ENCODE measurements at places on chromosomes 5 and 9.

DNA sequence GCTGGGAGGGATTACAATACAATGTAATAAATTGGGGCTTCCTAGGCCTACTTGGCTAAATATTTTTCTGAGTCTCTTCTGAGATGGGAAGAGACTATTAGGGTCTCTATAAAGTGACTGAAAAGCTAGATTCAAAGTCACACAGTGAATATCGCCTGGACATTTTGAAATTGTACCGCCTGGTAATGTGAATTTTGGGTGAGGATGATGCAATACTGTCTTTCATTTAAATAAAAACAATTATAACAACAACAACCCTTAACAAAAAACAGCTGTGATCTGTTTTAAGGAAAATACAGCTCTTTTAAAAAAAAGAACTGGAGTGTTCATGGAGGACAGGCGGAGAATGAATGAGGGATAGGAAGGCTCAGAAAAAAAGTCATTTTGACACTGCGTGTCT, 615.0 kb downstream of the RAB3C start:
- no peak for DNase-seq

GRCh38 chr9:752201-752600, 89.3 kb upstream of the DMRT1 start:
- no peak for DNase-seq

GRCh38 chr5:104942735-104943134, 1380.1 kb upstream of the NUDT12 start:
- no peak for DNase-seq

DNA sequence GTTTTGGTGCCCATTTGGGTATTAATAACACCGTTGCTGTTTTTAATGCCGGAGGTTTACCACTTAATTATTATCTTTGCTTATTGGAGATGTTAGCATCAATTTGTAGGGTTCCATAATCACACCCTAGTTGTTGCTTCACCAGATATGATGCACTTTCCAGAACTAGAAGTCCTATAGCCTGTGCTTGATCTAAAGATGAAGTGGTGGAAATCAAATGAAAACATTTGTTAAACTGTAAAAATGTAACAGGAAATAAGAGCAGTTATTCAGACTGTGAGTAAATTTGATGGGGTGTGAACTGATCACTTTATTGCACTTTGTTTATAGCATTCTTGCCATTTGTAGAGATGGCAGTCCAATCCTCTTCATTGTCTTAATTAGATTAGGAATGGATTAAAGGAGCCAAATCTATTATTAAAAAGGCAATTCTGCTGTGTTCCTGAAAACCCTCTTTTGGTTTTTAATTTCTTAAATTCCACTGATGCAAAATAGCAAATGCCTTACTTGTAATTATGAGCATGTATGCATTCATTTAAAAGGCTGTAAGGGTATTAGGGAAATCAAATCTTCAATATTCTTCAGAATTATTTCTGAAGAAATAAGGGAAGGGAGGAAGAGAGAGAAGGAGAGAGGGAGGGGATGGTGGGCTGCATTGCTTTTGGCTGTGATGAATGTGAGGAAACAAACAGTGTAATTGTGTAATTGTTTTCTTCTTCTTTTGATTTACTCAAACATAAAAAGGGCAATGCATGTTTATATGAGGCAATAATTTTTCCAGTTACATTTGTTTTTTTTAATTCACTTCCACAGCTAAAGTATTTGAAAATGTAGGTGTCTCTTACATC, 675.2 kb upstream of the WWC1 start:
- DNase-seq = no peak

- no peak for DNase-seq
Observed at GRCh38 chr5:161545344-161546094, 1.0 kb downstream of the GABRB2 start.

GRCh38 chr5:115962565-115963402, 509 bp downstream of the LVRN start:
- no peak for DNase-seq

- DNase-seq = no peak
Observed at GRCh38 chr9:22229069-22229468, 217.6 kb upstream of the DMRTA1 start.

- DNase-seq = no peak
Observed at GRCh38 chr9:76921165-76921564, 15.3 kb upstream of the PRUNE2 start.

DNA sequence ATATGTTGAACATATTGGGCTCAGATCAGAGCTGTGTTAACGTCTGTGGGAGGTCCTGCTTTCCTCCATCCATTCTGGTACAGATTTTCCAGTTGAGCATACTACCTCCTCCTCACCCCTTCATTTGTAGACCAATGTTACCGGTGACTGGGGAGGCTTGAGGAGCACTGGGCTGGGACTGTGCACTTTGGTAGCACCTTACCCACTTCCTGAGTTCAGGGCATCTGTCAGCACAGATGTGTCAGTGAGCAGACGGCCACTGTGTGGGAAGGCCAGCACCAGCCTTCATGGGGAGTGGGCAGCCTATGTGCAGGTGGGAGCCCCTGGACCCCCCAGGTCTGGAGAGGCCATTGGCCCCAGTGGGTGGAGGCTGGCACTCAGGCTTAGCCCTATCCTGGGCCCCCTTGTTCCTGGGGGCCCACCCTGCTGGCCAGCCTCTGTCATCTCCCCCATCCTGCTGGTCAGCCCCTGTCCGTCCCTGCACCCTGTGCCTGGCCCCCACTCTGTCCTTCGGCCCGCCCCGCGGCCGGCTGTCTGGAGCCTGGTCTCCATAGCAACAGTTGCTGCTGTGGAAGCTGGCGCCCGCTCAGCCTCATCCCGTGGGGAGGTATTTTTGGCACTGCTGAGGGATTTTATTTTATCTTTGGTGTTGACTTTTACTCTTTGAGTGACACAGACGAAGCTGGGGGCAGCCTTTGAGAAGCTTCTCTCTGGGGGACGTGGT, 21.3 kb downstream of the WNK2 start:
- no peak for DNase-seq

DNA sequence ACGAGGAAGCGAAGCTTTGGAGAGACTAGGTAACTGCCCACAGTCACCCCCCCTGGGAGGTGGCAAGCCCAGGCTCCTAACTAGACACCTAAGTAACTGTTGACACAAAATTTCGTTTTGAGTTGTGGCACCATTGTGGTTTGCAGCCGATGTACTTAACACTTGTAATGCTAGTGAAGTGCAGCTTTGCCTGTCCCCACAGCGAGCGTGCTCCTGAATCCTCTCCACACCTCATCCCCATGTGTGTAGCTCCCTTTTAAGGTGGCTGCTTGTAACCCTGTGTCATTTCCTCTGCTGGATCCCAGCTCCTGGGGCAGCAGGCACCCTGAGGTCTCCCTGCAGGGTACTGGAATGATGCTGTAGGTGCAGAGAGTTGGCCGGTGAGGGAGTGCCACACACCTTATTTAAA, 114.9 kb downstream of the TRIO start:
- no peak for DNase-seq

GRCh38 chr5:43041669-43042175, 1.6 kb upstream of the ANXA2R start:
- peak; percentile 89 for DNase-seq

GRCh38 chr9:129887334-129888292, 52.4 kb downstream of the USP20 start:
- peak; percentile 89 for DNase-seq

DNA sequence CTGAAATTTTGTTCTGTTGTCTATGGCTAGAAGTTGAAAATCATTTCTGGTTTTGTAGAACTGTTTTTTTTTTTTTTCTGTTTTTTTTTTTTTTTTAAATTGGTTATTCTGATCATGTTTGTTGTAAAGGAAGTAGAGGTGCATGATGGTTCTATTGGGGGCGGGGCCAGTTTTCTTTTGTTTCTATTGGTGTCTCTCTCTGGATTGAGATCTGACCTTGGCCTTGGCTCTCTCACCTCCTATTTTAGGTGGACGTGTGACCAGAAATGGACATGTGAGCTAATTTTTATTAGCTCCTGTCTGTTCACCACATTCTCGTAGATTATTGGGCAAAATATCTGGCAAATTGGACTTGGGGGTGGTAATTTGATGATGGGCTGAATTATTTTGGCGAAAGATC, 3.2 kb downstream of the ZNF618 start:
- peak; percentile 46 for DNase-seq

- DNase-seq = no peak
Observed at GRCh38 chr5:95600557-95600956, 19.3 kb upstream of the GPR150 start.

- DNase-seq = no peak
Observed at GRCh38 chr5:141127305-141127704, 5.7 kb downstream of the PCDHB4 start.

GRCh38 chr5:127925916-127926315, 157.7 kb upstream of the SLC12A2 start:
- DNase-seq = no peak

DNA sequence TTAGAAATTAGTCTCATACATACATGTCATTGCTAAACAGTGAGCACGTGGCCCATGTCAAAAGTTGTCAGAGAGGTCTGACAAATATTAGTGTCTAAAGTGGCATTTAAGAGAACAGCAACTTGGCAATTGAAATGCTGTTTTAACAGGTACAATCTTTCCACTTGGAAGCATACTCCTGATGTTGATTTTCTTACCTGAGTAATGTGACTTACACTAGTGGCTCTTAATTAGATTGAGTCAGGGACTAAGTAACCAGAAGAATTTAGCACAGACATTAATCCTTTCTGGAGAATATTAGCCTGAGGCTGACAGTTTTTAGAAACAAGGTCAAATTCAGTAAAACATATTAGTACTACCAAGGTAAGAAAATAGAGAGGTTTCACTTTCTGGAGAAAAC, 357.0 kb upstream of the ZNF608 start:
- DNase-seq = no peak

DNA sequence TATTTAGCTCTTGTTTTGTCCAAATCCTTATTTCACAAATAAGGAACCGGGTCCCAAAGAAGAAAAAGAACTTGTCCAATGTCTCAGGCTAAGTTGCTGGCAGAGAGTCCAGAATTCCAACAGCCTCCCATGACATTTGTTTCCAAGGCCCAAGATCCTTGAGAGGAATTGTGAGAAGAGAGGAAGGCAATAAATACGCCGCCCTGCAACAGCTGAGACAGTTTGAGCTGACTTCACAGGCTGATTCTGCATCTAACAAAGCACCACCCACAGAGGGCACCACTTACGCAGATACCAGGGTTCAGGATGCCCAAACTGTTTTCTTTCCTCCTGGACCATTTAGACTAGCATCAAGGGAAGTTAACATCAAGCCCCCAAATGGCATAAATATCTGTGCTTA, 211.3 kb downstream of the FAM114A2 start:
- no peak for DNase-seq

DNA sequence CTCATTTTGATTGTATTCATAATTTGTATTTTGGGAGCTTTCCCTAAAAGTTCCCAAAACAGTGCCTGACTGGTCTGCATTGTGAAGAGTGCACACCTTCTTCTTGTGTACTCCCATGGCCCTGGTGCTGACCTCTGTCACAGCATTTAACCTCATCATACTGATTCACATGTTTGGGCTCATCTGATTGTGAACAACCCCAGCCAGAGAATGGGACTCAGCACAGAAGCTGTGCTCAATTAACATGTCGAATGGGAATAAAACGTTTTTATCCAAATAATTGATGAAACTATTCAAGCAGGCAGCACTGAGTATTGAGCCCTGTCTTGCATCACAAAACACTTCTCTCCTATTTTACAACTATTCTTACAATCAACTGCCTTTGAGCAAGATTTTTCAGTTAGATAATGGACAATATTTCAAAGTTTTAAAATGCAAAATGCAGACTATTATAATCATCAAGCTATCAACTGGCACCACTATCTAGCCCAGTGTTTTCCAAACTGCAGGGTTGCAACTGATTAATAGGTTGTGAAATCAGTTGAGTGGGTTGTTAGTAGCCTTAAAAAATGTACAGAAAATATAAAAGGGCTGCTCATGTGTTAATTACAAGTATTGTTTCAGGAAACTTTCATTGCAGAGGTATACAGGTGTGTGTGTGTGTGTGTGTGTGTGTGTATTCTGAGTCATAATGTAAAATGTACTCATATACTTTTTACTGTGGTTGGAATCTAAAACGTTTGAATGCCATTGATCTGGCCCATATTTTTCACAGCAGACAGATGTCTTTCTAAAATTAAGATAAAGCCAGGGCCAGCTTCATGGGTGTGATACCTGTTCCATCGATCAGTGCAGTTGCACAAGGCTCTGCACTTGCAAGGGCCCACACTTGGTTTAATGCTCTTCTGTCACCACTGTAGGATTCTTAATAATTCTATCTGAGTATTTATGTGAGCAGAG, 190.5 kb downstream of the PIK3R1 start:
- peak; percentile 18 for DNase-seq

DNA sequence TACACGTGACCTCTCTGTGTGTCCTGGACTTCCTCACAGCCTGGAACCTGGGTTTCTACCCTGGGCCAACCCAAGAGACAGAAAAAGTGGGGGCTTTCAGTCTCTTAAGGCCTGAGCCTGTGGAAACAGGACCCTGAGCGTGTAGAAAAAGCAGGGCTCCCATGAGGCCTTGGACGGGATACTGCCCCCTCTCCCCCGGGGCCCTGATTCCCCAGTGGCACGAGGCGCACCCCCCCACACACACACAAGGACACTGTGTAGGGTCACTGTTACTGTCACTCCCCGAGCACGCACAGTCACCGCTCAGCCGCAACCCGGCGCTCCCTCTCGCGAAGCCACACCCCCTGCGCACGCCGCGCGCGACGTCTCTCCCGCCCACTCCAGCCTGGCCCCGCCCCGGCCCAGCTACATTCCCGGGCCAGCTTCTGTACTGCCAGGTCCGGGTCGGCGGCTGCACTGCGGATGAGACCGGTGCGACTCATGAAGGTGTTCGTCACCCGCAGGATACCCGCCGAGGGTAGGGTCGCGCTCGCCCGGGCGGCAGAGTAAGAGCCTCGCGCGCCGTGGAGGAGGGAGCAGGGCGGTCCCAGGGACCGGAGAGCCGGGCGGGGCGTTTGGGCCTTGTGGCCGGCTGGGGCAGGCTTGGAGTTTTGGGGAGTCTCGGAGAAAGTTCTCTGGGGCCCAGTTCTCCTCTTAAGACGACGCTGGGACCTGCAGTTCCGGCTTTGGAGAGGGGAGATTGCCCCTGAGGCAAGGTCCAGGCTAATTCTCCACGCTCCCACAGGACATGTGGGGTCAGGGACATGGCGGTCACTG, at the start of gene GRHPR:
Gene GRHPR (plus strand): TSS at position 408 of the 816 bp plus-strand sequence. CDS start 55 bp downstream, at position 463.
- peak; percentile 90 for DNase-seq

DNA sequence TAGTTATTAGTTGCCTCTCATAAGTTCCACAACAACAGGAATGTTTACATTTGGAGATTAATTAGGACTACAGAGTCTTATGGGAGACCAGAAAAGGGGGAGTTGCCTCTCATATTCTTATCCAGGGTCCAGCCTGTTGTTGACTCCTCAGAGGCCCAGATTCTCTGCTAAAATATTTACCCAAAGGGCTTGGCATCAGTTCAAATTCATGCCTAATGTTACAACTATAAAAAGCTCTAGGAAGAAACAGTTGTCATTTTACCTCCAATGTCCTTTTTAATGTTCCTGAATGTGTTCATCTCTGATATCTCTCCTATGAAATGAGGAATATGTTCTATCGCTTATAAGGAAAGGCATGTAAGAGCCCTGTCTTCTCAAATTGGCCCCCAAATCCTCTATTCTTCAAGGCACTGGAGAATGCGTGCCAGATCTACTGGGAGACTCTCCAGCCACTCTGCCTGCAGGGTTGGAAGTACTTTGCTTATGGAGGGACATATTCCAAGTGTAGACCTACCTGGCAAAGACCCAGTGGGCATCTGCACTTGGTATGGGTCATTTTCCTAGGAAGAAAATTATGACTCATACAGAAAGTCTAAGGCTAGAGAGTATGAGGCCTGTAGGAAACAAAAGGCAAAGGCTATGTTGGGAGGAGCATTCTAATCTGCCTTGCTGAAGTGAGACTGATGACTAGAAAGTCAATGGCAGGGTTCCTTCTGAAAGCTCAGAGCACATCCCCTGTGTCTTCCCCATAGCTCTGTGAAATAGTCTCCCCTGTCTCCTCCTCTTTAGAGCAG, 192.6 kb downstream of the ESM1 start:
- no peak for DNase-seq

- DNase-seq = no peak
Observed at GRCh38 chr5:180154821-180155364, 54.1 kb downstream of the RASGEF1C start.
